ENCODE measurements at places on chromosomes 5 and 9.

- DNase-seq = no peak
Measured at GRCh38 chr5:5104550-5104949, 35.6 kb upstream of the ADAMTS16 start.

DNA sequence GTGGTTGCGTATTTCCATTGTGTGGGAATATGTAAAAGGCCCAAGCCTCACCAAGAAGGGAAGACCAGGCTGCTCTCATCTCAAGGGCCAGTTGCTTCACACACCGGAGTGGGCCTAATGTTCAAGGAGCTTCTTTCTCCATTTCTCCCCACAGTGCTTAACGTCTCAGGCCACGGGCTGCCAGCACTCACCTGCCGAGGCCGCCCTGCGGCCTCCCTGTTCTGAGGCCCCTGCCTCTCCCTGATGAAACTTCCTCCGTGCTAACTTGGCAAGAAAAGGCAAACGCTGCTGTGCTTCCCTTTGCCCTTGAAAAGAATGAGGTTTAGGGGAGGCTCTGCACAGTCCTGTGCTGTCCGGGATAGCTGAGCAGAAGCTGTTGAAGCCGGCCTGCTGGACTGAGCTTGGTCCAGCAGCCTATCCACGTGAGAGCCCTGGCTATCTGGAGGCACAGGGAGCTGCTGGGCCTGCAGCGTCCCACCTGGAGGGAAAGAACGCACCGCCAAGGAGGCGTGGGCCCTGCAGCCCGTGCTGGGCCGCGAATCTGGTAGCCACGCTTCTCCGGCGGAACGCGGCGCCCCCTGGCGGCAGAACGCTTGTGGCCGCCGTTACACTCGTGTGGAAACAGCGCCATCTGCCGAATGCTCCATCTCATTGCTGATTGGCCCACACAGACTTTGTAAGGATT, 73.5 kb upstream of the PRSS3 start:
- DNase-seq = peak; percentile 78

DNA sequence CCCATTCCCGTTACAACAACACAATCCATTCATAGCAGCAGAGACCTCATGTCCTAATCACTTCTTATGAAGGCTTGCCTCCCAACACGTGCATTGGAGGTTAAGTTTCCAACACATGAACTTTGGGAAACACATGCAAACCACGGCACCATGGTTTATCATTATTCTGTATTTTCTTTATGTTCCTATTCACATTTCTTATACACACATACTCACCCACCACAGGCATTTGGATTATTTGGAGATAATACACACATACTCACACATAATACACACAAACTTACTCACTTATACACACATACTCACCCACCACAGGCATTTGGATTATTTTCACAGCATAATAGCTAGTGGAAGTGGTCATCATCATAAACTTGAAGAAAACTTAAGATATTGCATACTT, 75.6 kb downstream of the C7 start:
- no peak for DNase-seq

DNA sequence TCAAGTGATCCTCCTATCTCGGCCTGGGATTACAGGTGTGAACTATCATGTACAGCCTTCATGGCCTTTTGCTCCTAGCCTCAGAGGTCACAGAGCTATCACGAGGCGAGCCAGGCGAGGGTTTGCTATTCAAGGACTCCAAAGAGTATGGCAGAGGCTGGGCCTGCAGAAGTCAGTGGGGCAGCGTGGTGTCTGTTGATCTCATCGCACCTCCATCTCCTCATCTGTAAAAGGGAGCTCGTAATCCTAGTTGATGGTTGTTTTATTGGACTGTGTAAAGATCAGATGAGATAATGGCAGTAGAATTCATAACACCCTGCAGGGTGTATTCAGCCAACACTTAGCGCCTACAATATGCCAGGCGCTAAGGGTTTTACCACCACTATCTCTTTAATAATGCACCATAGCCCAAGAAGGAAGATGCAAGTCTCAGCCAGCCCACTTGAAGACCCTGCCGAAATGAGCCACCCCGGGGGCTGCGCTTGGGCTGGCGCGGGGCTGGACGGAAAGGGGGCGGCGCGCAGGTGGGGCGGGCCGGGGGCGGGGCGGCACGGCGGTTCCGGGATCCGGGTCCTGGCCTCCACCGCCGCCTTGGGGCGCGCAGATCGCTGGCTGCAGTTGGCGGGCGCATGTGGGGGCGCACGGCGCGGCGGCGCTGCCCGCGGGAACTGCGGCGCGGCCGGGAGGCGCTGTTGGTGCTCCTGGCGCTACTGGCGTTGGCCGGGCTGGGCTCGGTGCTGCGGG, at the start of gene GALNT12:
Gene GALNT12, plus strand, starts transcription at position 601 of the 744 bp plus-strand sequence. Its CDS starts 29 bp downstream, at position 630.
- DNase-seq = peak; percentile 41

- DNase-seq = no peak
Measured at GRCh38 chr5:39767916-39768315, 343.1 kb upstream of the DAB2 start.

- DNase-seq = no peak
Measured at GRCh38 chr5:113917997-113918396, 404.5 kb downstream of the YTHDC2 start.

GRCh38 chr9:124941679-124942561, 1.0 kb upstream of the GOLGA1 start:
- peak; percentile 56 for DNase-seq

DNA sequence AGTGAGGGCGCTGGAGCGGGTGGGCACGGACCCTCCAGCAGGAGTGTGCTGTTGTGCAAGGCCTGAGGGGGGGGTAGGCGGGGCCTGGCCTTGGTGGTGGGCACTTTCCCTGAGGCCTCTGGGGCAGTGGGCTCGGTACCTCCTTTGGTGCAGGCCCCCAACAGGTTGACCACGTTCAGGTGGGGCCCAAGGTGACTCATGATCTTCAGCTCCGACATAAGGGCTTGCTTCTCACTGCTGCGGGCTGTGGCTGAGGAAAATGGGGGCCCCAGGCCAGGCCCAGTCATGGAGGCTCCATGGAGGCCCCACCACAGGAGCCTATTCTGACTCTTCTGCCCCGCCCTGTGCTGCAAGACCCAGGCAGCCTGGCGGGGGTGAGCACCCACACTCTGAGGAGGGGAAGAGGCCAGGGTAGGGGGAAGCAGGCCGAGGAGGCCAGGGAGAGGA, 31.5 kb downstream of the PDGFRB start:
- DNase-seq = no peak

- DNase-seq = no peak
Measured at GRCh38 chr5:149561848-149562247, 10.6 kb upstream of the CSNK1A1 start.

DNA sequence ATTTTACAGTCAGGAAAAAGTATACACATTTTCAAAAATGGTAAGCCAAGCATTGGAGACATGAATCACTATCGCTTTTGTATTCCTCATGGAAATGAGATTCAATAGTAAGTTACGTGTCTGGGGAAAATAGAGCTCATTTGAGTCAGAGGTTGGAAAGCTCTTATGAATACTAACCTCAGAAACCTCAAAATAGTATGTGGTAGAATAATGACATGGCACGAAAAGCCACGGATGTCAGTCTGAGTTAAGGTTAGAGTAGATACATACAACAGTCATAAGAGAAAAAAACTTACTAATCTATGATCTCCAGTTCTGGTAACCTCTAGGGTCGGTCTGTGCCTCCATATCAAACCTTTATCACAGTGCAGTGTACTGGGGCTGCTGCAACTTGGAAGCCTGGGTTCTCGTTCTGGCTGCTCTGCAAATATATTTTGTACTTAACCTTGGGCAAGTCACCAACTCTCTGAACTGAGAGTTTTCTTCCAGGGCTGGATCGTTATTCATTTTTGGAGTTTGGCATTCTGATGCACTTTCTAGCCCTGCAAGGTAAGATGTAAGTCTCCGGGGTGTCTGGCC, 31.8 kb downstream of the MAP1B start:
- DNase-seq = peak; percentile 23

GRCh38 chr9:84271531-84271900, 69.0 kb downstream of the SLC28A3 start:
- peak; percentile 38 for DNase-seq

DNA sequence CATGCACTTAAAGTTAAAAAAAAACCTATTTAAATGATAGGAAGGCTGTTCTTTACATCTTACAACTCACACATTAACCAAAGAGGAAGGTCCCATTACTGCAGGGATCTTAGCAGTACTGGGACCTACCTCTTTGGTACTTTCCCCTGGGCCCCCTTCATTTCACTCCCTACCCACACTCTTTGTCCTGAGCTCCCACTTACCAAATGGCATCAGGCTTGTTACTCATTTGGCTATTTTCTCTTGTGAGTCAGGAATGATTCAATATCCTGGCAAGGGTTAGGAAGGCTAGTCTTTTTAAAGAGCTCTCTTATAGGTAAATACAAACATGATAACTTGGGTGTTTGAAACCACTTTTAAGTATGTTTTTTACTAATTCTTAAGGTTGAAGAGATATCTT, 117.4 kb upstream of the ELL2 start:
- peak; percentile 30 for DNase-seq

- no peak for DNase-seq
Measured at GRCh38 chr5:7251132-7251531, 144.8 kb upstream of the ADCY2 start.

GRCh38 chr5:132481596-132482211, 8.9 kb downstream of the IRF1 start:
- DNase-seq = no peak

- no peak for DNase-seq
Measured at GRCh38 chr9:98130576-98131228, 11.7 kb upstream of the TRIM14 start.

GRCh38 chr9:126838055-126838811, 22.2 kb upstream of the ZBTB34 start:
- DNase-seq = no peak

DNA sequence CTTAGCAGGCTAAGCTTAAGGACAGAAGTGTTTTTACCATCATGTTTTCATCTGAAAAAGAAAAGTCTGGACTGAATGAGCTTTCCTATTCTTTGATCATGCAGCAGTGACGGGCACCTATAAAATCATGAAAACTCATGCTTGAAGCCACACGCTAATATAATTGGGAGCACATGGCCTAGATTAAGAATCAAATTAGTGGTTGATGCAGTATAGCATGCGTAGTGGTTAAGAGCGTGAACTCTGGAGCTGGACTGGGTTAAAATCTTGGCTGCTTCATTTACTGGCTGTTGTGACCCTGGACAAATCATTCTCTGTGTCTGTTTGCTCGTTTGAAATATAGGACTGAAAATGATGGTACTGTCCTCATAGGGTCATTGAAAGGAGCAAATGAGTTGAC, 49.9 kb upstream of the IL13 start:
- DNase-seq = no peak

GRCh38 chr9:125495172-125496119, 211.6 kb downstream of the MAPKAP1 start:
- no peak for DNase-seq

DNA sequence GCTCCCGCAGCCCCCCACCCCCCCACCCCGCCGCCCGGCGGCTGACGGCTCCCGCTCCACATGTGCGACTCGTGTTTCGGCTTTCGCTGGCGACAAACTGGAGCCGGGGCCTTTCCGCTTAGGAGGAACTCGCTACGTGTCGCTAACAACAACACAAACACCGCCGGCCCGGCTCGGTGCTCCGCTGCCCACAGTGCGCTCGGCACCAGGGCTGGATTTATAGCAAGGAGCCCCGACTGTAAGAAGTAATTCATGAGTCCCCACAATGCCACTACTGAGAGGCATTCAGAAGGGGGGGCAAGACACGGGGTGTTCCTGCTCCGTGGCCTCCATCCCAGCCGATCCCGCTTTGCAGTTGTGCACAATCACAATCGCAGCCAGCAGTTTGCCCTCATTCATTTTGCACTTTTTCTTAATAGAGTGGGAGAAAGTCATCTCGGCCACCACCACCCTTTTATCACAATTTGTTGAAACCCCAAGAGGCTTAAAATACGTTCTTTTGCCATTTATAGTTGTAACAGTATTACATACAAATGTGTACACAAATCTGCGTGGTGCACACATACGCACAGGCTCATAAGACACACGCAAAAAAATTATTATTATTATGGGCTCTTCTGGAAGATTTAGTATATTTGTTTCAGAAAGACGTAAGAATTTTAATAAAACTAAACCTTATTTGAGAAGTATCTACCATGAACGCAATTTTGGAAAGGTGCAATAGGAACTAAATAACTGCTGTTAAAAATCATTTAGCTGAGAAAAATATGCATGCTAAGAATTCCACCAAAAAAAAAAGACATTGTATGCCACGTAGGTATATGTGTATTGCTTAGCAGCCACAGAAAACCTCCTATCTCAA, 48.1 kb downstream of the EBF1 start:
- DNase-seq = peak; percentile 4

GRCh38 chr5:101561018-101561417, 657.9 kb upstream of the ST8SIA4 start:
- no peak for DNase-seq
